ENCODE measurements at places on chromosomes 3 and 15.

DNA sequence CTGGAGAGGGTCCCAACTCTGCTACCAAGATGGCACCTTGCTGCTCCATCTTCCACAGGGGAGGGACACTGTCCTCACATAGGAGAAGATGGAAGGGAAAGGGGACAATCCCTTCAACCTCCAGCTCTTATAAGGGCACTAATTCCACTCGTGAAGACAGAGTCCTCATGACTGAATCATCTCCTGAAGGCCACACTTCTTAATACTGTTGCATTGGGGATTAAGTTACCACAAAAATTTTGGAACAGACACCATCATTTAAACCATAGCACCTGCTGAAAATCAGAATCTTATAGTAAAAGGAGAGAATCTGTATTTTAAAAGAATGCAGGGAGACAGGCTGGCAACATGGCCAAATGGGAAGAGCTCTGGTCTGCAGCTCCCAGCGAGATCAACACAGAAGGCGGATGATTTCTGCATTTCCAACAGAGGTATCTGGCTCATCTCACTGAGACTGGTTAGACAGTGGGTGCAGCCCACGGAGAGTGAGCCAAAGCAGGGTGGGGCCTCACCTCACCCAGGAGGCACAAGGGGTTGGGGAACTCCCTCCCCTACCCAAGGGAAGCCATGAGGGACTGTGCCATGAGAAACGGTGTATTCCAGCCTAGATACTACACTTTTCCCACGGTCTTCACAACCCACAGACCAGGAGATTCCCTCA lies 69.4 kb upstream of the LIPC start:
- no peak for DNase-seq

DNA sequence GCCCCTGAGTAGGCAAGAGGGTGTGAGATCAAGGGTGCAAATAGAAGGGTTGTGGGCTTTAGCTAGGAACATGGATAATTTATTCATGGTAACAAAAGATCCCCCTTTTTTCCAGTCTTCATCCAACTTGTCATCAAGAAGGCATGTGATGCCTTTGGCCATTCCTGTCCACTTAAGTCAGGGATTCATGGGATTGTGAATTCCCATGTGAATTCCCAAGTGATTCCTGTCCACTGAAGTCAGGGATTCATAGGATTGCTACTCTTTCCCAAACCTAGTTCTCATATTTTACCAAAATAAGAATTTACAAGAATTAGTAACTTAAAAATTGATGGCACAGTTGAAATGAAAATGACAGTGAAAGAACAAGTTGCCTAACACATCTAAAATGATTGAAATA lies 40.8 kb downstream of the HMG20A start:
- no peak for DNase-seq

DNA sequence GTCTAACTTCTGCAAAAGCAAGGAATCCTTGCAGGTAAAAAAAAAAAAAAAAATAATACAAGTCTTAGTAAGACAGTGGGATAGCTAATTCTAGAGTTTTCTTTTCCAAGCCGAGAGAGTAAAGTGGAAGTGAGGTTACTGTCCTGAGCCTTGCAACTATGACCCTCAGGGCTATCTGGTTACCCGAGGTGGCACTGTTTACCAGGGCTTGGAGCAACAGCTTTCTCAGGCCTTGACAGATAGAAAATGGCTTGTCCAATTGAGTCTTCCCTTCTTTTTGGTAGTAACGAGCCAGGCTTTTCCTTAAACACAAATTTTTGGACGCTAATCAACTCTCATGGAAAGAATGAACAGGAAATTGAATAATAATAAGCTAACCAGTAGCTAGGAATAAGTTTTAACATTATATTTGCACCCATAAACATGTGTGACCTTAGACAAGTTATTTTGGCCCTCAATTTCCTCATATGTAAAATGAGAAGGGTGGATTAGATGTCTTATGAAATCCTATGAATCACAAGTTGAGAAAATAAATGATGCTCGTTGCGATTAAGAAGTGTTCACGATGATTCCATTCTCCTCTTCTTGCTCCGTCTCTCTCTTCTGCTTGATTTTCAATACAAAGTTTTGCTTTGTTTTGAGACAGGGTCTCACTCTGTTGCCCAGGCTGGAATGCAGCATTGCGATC lies 236.9 kb upstream of the KBTBD8 start:
- no peak for DNase-seq

GRCh38 chr3:162984746-162985145 lies 1488.1 kb downstream of the OTOL1 start:
- no peak for DNase-seq

- DNase-seq: peak; percentile 36
Observed at GRCh38 chr15:85623315-85624049, 171.2 kb downstream of the KLHL25 start.

DNA sequence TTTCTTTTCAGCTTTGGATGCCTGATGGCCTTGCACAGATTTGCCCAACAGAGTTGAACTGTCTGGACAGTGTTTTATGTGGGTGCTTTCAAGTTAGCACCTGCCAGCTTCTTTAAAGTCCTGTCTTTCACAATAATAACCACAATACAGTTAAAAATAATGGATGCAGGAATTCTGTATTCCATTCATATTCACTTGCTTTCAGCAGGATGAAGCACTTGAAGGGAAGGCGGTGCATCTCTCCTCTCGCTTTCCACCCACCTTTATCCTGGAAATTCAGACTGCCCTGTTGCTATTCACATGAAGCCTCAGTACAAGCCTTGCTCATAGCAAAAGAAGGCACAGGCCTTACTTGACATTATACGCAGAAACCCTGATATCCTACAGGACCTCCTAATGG lies 26.5 kb upstream of the GYG1 start:
- DNase-seq: no peak

- no peak for DNase-seq
Observed at GRCh38 chr3:52088445-52089367, 32.3 kb upstream of the DUSP7 start.

DNA sequence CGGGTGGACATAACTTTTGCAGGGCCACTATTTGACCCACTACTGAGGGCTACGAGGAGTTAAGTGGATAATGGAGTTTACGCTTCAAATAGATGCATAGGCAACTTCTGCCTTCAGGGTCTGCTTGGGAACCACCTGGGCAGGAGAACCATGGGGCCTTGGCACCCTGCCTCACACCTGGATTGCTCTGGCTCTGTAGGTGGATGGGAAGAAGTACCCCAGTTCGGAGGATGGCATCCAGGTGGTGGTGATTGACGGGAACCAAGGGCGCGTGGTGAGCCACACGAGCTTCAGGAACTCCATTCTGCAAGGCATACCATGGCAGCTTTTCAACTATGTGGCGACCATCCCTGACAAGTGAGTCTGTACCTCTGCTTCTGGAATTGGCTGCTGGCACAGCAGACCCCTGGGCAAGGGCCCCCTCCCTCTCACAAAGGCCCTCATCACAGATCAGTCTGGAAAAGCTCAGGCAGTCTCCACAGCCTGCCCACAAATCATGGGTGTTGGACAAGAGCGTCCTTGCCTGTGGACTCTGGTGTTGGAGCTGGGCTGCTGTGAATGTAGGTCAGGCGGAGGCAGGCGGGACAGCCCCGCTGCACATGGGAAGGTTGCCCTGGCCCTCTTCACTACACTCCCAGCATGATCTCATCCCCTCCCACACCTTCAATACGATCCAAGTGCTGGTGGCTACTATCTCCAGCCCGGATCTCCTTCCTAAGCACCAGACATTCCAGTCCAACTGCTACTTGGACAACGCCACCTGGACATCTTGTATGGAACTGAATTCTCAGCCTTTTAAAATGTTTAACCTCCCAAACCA lies 46.7 kb downstream of the MESD start:
- DNase-seq: no peak

GRCh38 chr3:128112357-128112968 lies 11.1 kb downstream of the RUVBL1 start:
- no peak for DNase-seq

DNA sequence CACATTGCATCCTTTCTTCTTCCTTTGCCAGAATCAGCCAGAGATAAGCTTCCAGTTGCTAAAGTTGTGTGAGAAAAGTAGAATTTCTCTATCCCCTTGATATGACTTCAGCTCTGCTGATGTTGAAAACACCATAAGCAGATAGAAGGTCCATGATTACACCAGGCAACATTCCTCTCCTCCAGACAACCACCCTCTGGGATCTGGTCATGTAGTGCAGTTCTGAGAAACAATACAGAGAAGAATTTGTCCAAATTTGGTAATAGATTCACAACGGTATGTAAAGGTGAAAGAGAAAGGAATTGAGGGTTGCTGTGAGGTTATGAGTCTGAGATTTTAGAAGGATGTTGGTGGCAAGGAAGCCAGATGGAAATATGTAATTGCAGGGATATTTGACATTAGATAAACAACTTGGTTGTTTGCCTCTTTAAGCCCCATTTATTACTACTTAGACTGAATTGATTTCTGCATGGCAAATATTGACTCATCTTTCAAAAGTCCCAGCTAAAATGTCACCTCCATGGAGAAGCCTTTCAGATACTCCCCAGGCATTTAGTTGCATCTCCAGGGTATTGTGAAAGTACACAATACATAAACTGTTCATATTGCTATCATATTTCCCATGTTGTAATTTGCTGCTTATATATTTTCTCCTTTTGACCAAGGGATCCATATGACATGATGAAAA lies 134.9 kb downstream of the GAP43 start:
- no peak for DNase-seq

GRCh38 chr3:156321945-156322344 lies 201.6 kb downstream of the KCNAB1 start:
- DNase-seq: no peak

DNA sequence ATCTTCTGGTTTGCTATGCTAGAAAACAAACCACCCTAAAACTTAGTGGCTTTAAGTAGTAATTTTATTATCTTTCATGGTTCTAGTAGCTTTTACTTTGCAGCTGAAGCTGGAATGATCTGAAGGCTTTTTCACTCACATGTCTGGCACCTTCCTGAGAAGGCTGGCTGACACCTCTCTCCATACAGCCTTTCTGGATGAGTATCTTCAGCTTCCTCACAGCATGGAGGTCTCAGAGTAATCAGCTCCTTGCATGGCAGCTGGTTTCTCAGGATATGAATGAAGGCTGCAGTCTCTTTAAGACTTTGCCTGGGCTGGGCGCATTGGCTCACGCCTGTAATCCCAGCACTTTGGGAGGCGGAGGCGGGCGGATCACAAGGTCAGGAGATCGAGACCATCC lies 50.0 kb downstream of the TNIK start:
- no peak for DNase-seq

- DNase-seq: no peak
Observed at GRCh38 chr3:97481416-97481815, 283.1 kb upstream of the ARL6 start.

DNA sequence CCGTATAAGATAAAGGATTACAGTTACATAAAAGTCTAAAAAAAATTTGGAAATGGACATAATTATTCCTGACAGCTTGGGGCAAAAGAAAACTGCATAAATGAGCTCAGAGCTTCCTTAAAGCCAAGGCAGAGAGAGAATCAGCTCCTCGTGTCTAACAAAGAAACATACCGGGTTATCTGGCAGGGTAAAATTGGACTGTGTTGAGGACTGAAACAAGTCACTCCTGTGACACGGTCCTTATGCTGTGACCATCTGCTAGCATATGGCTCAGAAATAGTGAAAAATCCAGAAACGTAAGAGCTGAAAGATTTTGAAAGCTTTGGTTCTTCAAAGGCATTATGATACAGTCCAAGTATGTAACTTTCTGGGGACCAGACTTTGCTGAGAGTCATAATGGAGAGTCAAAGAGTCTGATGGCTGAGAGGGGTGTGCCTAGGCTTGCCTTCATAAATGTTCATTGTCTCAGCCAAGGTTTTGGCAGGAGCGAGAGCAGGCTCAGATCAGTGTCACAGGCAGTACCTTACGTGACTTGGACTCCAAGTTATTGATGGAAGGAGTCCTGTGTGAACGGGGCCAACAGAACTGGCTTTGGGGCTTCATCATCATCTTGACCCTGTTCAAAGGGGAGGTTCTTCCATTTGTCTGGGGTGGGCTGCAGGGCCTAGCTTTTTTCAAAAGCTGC lies 12.5 kb downstream of the MAP6D1 start:
- no peak for DNase-seq

DNA sequence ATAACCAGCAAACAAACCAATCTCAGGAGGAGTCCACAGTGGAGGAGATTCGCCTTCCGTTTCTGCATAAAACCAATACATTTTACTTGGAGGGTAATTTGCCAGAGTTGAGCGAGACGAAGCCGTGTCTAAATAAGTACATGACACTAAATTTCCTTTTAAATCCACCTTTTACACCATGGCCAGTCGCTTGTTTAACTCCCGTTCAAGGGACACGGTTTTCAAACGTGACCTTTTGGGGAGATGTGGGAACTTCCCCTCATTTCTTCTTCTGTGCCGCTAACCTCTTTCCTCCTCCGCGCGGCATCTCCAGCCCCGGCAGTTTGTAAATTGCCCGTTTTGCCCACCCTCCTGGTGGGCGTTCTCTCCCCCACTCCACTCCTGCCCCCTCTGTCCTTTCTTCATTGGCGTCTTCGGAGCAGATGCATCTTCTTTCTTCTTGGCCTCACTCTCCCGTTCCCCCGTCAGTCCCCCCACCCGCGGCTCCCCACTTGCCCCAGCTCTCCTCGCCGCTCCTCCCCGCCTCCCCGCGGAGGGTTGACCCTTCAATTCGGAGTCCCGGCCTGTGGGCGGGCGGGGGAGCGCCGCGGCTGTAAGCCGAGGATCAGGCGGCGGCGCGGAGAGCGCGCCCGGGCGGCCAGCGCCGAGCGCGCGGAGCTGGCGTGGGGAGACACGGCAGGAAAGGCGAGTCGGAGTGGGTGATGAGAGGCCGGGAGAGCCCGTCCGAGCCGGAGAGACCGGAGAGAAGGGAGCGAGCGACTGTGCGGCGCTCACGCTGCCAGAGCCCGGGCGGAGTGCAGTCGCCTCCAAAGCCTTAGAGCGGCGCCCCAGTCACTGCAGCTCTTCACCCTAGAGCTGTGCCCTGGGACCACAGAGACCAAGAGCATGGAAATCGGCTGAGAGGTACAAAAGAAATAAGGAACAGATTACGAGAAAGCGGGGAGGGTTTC lies at the start of gene NLGN1:
TSS of gene NLGN1 (plus strand) at position 584 of the 950 bp plus-strand sequence.
- no peak for DNase-seq

GRCh38 chr15:25248583-25249235 lies 190.1 kb downstream of the UBE3A start:
- no peak for DNase-seq
